Left ventricle myocardium inferior (tissue), 1 donor: ENCODE measurements at places on chromosomes 2 and 18.

- H3K4me1 ChIP-seq: no peaks in the 10 kb centered on the region
- no peak for DNase-seq
- no peaks in the 10 kb centered on the region for H3K36me3 ChIP-seq
- H3K4me3 ChIP-seq: no peak overlapping the region
Measured at GRCh38 chr2:229511524-229511923, 202.8 kb downstream of the DNER start.

- H3K4me1 ChIP-seq: peaks cover 12% of the 10 kb centered on the region
- H3K27me3 ChIP-seq: no peaks in the 10 kb centered on the region
- no peak for DNase-seq
- no peaks in the 10 kb centered on the region for H3K36me3 ChIP-seq
- H3K27ac ChIP-seq: no peak overlapping the region
Measured at GRCh38 chr18:3529601-3530000, 79.6 kb downstream of the TGIF1 start.

GRCh38 chr18:11323359-11323819, 174.0 kb upstream of the PIEZO2 start:
- H3K4me3 ChIP-seq: no peak overlapping the region
- no peak for DNase-seq
- H3K27ac ChIP-seq: no peak overlapping the region

DNA sequence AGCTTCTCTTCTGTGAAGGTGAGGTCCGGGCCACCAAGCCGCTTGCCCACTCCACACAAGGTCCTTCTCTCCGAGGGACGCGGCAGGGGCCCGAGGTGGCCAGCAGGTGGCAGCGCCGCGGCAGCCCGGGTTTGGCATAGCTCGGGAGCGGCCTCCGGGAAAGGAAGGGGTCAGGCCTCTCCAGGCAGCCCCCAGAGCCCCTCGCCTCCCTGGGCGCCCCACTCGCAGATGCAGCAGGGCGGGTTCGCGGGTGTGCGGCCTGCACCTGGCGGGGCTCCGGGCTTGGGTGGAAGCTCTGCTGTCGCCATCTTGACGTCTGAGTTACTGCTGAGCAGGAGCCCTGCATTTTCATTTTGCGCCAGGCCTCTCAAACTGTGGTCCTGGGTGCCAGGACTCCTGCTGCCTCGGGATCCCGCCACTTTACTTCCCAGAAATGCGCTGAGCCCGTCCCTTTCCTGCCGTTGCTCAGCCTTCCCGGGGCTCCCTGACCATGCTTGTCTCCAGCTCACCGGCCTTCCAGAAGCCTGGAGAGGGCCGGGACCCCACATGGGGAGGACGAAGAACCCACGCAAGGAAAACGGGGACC, 18.6 kb upstream of the NCL start:
- H3K27me3 ChIP-seq: no peaks in the 10 kb centered on the region
- peak overlapping the region; percentile 68 for H3K4me3 ChIP-seq
- no peaks in the 10 kb centered on the region for H3K36me3 ChIP-seq
- DNase-seq: peak; percentile 80

DNA sequence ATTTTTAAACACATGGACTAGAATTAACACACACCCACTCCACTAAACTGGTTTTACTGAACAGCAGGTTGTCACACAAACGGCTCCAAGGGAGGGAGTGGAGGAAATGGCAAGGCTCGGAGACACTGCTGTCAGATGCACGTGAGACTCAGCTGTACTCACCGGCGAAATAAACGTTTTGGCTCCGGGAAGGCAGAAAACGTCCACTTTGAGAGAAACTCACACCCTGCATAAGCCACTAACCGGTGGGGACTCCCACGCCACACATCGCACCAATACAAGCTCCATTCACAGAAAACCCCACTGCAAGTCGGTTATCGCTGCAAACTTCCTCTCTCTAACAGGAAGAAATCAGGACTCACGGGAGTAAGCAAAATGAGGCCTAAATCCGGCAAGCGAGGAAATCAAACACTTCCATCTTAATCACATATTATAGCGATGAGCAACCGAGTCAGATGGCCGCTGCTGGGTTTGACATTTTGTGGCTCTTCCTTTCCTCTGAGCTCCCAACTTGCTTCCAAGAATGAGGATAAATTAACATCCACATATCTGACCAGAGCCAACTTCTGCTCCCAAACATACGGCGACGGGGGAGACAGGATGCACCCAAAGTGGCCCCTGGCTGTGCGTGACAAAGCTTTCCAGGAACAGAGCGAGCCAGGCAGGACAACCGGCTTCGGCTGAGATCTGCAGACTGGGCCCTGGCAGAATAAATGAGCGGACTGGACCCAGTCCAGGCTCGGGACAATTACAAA, 63.5 kb downstream of the HDAC4 start:
- H3K4me1 ChIP-seq: peaks cover 37% of the 10 kb centered on the region
- no peaks in the 10 kb centered on the region for H3K36me3 ChIP-seq
- H3K27me3 ChIP-seq: no peaks in the 10 kb centered on the region
- H3K4me3 ChIP-seq: peak overlapping the region; percentile 18
